ENCODE measurements at places on chromosomes 1 and 21.

- no peak for DNase-seq
Measured at GRCh38 chr1:112320058-112320457, 76.0 kb upstream of the CTTNBP2NL start.

GRCh38 chr1:201732351-201732750, 96.6 kb upstream of the IPO9 start:
- no peak for DNase-seq

GRCh38 chr1:222009105-222009730, 267.3 kb upstream of the DUSP10 start:
- DNase-seq = no peak

DNA sequence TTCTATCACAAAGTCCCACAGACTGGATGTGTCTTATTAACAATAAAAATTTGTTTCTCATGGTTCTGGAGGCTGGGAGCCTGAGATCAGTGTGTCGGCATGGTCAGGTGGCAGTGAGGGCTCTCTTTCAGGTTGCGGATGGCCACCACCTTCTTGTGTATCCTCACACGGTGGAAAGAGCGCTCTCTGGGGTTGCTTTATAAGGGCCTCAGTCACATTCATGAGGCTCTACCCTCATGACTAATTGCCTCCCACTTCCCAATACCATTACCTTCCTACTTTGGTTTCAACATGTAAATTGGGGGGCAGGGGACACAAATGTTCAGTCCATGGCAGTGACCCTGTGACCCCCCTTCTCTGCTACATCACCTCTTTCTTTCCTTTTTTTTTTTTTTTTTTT, 20.7 kb upstream of the MX1 start:
- no peak for DNase-seq

DNA sequence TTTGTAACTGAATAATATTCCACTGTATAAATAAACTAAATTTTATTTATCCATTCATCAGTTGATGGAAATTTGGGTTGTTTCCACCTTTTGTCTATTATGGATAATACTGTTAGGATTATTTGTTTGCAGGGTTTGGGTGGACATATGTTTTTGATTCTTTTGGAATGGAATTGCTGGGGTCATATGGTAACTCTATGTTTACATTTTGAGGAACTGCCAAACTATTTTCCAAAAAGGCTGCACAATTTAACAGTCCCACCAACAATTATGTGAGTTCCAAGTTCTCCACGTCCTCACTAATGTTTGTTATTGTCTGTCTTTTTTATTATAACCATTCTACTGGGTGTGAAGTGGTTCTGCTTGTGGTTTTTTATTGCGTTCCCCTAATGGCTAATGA, 4.3 kb upstream of the SERBP1 start:
- DNase-seq = no peak
